Dorsolateral prefrontal cortex (tissue), 122 donors: ENCODE measurements at places on chromosomes 16 and 17. TPM values are rescaled to one million over a fixed set of nuclear protein-coding genes. Genes with fewer than 3 reads are reported as not detected.

GRCh38 chr16:50311134-50311528 lies 44.8 kb downstream of the ADCY7 start:
- no peak for DNase-seq

DNA sequence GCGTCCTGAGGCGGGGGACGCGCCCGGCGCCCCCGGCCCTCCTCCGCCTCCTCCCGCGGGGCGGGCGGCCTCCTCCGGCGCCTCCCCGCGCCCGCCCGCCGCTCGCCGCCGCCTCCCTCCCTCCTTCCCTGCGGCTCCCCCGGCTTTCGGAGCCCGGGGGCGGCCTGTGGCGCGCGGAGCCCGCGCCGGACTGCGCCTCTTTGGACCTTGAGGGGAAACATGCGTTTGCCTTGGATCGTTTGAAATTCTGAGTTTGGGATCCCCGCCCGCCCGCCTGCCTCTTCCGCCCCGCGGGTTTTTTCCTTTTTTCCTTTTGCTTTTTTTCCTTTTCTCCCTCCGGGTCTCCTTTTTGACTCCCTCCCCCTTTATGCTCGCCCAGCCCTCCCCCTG lies 390 bp downstream of the ZNRF1 start:
- peak; percentile 60 for DNase-seq

GRCh38 chr16:2769100-2769529 lies 8.0 kb downstream of the ELOB start:
- DNase-seq: no peak

DNA sequence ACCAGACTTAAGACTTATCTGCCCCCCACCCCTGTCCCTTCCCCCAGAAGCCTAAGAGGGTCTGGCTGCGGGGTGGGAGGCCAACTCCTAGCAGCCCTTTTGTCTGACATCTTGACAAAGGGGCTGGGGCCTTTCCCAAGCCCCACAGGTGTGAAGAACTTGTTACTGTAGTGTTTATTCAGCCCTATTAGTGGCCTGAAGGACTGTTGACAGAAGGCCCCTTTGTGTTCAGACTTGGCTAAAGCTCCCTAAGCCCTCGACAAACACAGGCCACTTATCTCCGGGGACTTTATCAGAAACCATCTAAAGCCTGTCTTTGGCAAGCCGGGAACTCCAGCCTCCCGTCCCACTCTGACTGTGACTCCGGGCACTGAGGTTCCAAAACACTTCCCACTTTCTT lies 129.8 kb downstream of the NTN1 start:
- DNase-seq: no peak

DNA sequence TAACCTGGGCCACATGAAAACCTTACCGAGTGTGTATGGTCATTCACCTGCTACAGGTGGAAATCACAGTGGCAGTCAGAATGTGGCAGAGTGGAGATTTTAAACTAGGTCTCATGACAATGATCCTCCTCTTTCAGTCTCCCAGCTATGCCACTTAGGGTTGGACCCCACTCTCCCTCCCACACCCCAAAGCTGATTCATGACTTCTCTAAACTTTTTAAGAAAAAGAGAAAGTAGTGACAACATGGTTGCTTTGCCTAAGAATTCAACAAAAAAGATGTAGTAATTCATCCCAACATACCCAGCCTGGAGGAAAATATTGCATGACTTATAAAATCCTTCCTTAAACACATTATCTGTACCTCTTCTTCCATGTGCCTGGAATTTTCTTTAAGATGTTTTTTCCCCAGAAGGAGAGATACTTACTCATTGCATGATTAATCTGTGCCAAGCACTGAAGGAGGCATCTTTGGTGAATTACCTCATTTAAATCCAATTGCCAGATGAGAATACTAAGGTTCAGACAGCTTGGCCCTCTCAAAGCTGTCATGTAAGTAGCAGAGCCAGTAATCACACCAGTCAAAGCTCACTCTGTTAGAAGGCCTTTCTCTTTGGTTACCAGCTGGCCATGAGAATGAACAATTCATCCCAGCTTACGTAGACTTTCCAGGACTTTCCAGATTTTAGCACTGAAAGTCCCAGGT lies 119.9 kb downstream of the COPRS start:
- DNase-seq: no peak

The ABCA5 gene
- 78.9 TPM for total RNA-seq

GRCh38 chr17:39604911-39605491 lies 2.7 kb downstream of the NEUROD2 start:
- DNase-seq: no peak

GRCh38 chr17:33124871-33125551 lies 133.4 kb downstream of the SPACA3 start:
- DNase-seq: no peak

- no peak for DNase-seq
These were observed 1.2 kb downstream of the CBX4 start for GRCh38 chr17:79837888-79838521.

DNA sequence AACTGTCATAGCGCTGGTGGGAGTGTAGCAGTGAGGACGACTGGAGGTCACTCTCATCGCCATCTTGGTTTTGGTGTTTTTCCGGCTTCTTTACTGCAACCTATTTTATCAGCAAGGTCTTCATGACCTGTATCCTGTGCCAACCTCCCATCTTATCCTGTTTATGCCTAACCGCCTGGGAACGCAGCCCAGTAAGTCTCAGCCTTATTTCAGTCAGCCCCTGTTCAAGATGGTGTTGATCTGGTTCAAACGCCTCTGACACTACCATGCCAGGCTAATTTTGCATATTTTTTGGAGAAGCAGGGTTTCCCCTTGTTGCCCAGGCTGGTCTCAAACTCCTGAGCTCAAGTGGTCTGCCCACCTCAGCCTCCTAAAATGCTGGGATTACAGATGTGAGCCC lies 179.8 kb upstream of the HSBP1 start:
- DNase-seq: no peak

The SNX20 gene
- 0.85 TPM for total RNA-seq

GRCh38 chr17:39473310-39473709 lies 12.0 kb downstream of the CDK12 start:
- DNase-seq: no peak

DNA sequence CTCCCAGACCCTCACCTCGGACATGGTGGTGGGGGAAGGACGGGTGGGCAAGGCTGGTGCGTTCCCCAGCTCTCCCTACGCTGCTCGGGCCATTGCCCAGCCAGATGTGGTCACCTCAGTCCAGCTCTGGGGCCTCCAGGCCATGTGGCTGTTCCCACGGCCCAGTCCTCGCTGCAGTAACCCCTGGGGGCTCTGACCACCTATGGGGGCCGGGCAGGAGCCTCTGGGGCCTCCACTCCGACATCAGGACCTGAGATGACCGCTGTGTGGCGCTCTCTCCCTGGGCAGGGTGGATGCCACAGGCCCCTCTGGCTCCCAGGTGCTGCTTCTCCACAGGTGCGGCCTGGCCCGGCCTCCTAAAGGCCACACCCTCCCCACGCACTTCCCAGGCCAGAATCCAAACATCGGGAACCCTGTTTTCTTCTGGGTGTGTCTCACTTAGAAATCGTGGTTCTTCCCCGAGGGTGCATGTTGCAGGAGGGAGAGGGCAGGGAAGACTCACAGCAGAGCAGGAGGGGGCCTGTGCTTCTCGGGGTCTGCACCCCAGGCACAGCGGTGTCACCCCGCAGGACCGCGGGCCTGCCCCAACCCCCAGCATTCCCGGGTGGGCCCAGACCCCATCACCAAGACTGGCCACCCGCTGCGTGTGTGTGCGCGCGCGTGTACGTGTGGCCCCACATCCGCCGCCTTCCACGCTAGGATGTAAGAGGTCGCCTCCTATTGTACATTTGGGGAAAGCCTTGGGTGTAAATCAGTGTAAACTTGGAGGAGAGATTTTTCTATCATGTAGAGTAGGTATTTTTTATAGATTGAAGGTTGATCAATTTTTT lies 5.9 kb upstream of the CAPN15 start:
- no peak for DNase-seq

The ANKRD40CL gene
- total RNA-seq: not detected

DNA sequence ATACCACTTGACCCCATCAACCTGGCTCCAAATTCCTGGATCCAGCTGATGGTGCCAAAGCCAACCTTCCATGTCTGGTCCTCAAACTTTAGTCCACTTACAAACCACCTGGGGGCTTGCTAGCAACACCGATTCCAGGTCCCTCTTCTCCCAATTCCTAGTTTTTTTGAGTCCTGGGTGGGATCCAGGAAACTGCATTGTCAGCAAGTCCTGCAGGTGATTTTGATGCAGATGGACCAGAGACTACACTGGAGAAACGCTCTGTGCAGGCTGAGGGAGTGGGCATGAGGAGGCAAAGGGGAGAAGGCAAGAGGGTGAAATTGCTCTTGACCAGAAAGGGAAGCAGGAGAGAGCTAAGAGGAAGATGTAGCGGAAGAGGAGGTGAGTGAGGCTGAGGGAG lies 21.0 kb upstream of the NOS2 start:
- DNase-seq: no peak

GRCh38 chr16:69816996-69817395 lies 54.9 kb downstream of the WWP2 start:
- no peak for DNase-seq

The LGALS9B gene
- total RNA-seq: not detected

GRCh38 chr16:74448990-74449389 lies 27.7 kb upstream of the CLEC18B start:
- DNase-seq: no peak

- DNase-seq: no peak
These were observed 1.6 kb downstream of the SLC47A2 start for GRCh38 chr17:19714542-19715411.

- no peak for DNase-seq
These were observed 65.1 kb downstream of the RTN4RL1 start for GRCh38 chr17:1959871-1960544.

GRCh38 chr17:58120195-58120822 lies 27.9 kb upstream of the OR4D1 start:
- no peak for DNase-seq

The USH1G gene
- total RNA-seq: not detected

The KREMEN2 gene
- 0.39 TPM for total RNA-seq

- no peak for DNase-seq
These were observed 18.0 kb downstream of the TNRC6A start for GRCh38 chr16:24747441-24747840.

The RNF43 gene
- 2.7 TPM for total RNA-seq

The EPX gene
- total RNA-seq: not detected

DNA sequence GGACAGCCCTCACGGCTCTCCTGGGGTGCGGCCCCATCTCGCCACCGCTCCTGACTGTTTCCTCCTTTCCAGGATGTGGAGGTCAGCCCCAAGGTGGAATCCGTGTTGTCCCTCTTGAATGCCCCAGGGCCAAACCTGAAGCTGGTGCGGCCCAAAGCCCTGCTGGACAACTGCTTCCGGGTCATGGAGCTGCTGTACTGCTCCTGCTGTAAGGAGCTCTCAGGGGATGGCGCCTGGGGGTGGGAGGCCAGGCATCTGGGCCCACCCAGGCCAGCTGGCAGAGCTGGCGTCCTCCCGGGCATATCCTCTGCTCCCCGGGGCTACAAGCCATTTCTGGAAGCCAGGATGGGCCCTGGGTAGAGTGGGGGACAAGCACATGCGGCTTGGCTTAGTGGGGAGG lies 13.2 kb downstream of the IL34 start:
- no peak for DNase-seq

- no peak for DNase-seq
These were observed 26.8 kb downstream of the MPP2 start for GRCh38 chr17:43880420-43880991.

The RHOT1 gene
- total RNA-seq: 70.1 TPM
